ENCODE measurements at places on chromosomes 3 and 15.

DNA sequence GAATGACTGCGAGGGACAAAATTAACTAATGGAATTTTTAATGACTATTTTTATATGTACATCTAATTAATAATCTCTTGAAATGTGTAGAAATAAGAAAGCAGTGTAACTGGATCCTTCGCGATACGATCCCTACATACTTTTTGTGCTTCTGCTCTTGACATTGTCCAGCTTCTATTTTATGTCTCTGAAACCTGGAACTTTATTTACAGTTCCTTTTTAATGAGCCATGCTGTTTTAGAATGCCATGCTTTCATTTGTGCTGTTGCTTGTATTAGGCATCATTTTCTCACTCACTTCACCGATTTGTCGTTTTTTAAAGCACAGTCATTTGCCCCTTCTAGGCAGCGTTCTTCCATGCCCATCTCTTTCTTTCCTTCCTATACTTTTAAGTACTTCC, 301.3 kb downstream of the EDEM1 start:
- DNase-seq: no peak

- no peak for DNase-seq
Measured at GRCh38 chr3:150370999-150371398, 37.1 kb upstream of the TSC22D2 start.

GRCh38 chr3:12478326-12478725, 6.0 kb upstream of the TSEN2 start:
- no peak for DNase-seq

DNA sequence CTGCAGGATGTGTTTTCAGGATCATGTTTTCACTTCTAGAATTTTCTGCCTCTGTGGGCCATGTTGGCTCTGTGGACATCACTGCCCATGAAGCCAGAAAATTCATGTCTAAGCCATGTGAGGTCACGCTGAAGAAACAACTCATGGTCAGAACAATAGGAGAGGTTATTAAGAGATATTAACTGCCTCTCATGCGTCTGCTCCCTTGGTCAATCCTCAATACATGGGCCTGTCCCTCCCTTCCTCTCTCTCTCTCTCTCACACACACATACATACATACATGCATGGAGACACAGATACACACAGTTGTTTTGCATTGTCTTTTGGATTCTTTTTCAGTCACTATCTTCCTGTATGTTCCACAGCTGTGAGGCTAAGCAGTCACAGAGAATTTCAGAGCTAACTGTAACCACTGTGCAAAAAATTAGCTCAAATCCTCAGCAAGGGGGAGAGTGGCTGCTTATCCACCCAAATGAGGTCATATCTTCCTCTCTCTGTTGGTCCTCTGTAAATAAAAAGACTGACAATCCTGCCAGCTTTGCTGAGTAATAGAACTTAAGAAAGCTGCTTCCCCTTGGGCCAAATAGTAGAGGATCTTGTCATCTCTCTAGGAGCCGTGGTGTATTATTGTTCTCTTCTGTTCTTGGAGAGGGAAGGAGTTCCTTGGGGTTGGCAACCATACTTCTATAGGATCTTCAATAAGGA, 45.6 kb downstream of the LRTM1 start:
- no peak for DNase-seq

- peak; percentile 60 for DNase-seq
Measured at GRCh38 chr15:42919799-42920518, 619 bp downstream of the TTBK2 start.

DNA sequence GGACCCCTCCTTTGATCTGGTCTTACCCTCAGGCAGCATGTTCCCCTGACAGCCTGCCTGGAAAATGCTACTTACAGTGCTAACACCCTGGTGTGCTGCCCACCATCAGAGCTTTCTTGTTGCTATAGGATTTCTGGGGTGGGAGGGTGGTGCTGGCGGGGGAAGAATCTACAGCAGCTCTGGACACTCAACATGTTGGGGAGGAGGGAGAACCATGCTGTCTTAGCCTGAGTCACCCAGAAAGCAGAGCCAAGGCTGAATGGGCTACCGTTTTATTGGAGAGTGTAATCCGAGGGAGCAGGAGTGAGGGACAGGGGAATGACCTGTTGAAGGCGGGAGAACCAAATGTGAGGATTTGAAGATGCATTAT, 45.6 kb downstream of the MFSD1 start:
- no peak for DNase-seq

GRCh38 chr15:22241451-22241850, 161.1 kb downstream of the OR4M2 start:
- DNase-seq: no peak

GRCh38 chr3:51692980-51693395, 13.9 kb upstream of the GRM2 start:
- DNase-seq: no peak

- no peak for DNase-seq
Measured at GRCh38 chr3:112649478-112649735, 8.5 kb upstream of the CCDC80 start.

- DNase-seq: no peak
Measured at GRCh38 chr15:92332125-92332899, 61.4 kb upstream of the ST8SIA2 start.

GRCh38 chr15:33309602-33310276, 1.0 kb upstream of the RYR3 start:
- peak; percentile 37 for DNase-seq

DNA sequence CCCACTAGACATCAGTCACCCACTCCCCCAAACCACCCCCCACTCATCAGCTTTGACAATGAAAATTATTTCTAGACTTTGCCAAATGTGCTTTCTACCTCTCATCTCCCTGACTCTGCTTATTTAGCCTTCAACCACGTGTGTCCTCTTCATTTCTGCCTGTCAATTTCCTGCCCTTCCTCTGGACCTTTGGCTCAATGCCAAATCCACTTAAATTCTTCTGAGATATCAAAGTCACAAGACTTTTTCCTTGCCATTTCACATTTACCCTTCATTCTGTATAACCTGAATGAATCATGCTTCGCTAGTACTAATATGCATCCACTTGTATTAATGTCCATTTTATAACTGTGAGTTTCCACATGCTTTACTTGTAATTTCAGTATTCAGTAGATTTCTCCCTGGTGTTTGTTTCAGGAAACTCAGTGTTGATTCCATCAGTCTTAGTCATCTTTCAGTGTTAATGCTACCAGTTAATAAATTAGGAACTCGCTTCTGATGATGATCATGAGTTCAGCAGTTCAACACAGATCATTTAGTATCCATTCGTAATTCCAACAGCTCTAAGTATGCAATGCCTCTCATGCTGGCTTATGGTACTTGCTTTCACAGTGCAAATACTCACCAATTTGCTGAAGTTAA, 128.2 kb upstream of the OSTN start:
- DNase-seq: no peak

- DNase-seq: no peak
Measured at GRCh38 chr15:59723687-59724346, 34.7 kb upstream of the BNIP2 start.

- DNase-seq: no peak
Measured at GRCh38 chr15:33066584-33066983, 127.9 kb downstream of the FMN1 start.

DNA sequence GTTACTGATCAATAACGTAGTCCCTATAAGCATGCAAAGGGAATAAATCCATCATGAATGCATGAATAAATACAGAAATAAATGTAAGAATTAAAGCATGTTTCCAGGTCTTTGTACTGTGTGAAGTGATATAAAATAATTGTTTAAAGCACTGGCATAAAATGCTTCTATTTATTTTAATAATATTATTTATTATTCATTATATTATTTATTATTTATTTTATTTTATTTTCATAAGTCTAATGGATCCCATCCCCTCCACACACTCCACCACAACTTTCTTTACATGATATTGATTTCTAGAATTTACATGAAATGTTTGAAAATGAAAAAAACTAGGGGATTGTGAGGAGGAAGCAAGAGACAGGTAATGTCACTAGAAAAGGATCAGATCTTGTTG, 73.5 kb downstream of the MCF2L2 start:
- DNase-seq: no peak

GRCh38 chr3:55434789-55435188, 52.3 kb downstream of the WNT5A start:
- DNase-seq: no peak

DNA sequence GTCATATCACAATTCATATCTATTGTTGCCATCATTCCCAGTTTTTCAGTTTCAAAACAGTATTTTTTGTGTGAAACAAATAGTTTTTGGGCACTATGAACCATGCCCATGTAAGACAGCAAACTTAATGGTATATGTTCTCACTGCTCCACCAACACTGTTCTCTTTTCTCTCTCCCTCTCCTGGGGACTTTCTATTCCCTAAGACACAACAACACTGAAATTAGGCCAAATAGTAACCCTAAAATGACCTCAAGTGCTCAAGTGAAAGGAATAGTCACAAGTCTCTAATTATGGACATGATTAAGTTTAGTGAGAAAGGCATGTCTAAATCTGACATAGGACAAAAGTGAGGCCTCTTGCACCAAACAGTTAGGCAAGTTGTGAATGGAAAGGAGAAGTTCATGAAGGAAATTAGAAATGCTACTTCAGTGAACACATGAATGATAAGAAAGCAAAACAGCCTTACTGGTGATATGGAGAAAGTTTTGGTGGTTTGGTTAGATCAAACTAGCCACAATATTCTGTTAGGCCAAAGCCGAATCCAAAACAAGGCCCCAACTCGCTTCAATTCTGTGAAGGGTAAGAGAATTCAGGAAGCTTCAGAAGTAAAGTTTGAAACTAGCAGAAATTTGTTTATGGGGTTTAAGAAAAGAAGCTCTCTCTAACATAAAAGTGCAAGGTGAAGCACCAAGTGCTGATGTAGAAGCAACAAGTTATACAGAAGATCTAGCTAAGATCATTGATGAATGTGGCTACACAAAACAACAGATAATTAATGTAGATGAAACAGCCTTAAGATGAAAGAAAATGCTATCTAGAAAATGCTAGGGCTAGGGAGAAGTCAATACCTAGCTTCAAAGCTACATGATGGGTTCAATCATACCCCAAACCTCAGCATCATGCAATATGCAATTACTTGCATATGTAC, 104.2 kb downstream of the CBLB start:
- no peak for DNase-seq

DNA sequence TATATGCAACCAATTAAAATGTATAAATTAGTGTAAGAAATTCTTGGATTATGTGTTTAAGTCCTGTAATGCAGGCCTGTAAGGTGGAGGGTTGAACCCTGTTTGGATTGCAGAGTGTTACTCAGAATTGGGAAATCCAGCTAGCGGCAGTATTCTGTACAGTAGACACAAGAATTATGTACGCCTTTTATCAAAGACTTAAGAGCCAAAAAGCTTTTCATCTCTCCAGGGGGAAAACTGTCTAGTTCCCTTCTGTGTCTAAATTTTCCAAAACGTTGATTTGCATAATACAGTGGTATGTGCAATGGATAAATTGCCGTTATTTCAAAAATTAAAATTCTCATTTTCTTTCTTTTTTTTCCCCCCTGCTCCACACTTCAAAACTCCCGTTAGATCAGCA, 65.4 kb upstream of the ACAD9 start:
- DNase-seq: no peak

DNA sequence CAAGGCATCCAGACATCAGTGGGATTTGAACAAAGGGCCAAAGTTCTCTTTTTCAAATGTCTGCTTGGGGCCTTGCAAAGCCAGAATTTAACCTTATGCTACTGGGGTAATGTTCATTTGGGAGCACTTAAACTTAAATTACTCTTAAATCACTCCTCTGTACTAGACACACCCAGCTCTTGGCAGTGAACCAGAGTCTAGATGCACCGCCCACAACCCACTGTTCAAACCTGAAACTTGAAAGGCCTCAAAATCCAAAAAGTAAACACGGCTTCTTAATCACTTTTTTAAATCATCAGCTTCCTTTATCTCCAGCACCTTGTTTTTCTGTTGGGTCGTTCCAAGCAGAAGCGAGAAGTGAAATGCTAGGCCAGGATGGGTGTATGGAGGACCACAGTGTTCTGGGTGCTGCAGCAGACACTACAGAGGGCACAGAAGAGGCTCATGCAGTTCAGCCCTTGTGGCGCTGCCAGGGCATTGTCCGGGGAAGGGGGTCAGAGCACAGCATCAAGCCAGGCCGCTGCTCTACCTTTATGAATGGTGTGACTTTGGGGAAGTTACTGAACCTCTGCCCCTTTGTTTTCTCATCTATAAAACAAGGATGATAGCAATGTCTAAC, 28.8 kb downstream of the MECOM start:
- DNase-seq: no peak

DNA sequence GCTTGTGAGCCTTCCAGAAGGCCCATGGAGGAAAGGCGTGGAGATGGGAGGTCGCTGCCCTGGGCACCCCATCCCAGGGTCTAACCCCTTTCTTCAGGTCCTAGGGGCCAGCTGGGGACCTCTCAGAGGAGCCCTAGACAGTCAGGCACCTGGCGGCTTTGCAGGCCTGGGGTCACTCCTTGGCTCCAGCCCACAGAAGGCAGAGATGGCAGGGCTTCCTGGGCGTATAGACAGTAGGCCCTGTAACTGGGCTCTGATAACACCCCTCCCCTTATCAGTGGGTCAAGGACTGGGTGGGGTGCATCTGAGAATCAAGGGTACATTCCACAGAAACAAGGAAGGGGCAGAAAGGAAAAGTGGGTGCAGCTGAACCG, 16.7 kb downstream of the ZDHHC19 start:
- DNase-seq: no peak

DNA sequence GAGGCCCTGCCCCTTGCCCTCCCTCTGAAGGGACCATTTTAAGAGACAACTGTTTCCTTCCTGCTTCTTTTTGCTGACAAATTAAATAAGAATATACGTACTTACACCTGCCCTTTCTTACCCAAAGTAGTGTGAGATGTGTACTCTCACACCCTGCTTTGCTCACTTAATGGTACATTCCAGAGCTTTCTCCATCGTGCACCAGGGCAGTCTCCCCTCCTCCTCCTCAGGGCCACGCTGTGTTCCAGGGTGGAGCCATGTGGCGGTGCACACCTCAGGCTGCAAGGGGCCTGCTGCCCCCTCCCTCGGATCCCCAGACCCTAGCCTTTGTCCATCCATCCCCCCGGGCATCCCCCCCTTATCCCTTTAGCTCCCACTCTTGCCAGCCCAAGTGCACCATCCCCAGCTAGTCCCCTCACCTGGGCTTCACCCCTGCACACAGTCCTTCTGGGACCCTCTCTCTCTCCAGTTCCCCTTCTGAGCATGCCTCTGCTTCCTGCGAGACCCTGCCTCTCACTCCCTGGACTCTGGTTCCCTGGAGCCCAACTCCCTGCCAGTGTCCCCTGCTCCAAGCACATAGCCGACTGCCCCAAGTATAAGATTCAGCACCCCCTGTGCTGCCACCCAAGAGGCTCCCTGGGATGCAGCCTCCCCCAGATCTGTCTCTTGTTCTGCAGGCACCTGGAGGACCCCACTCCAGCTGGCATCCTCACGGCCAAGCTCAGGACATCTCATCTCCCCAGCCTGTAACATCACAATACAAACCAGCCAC, 89.5 kb upstream of the IQSEC1 start:
- DNase-seq: no peak

DNA sequence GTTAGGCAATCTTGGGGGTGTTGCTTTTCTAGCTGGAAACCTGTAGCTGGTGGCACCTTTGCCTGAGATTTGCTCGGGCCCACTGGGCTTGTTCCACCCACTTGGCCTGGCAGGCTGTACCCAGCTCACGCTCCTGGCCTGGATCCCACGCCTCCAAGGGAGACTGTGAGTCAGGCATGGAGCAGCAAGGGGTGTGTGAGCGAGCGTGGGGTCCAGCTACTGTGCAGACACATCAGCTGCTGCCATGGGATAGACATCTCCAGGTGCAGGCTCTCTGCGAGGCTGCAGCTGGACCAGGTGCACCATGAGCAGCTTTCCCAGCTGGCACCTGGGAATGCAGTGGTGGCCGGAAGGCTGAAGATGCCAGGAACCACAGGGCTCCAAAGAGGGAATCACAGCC, 36.0 kb downstream of the NR1D2 start:
- DNase-seq: no peak

Data from pons (tissue), 1 donor.